Thoracic aorta endothelial cell (primary cell): ENCODE measurements at places on chromosomes 3 and 15. TPM values are rescaled to one million over a fixed set of nuclear protein-coding genes. Genes with fewer than 3 reads are reported as not detected.

Gene PLA2G4E
- not detected in 2 replicates for total RNA-seq

Gene GRAMD1C
- total RNA-seq = 29.9 and 32.2 TPM in 2 replicates

Gene MEX3B
- 7.3 and 10.9 TPM in 2 replicates for total RNA-seq

Gene CRELD1
- total RNA-seq = 14.7 and 15.2 TPM in 2 replicates

Gene SERPINI1
- 0.27 and 1.5 TPM in 2 replicates for total RNA-seq

Gene IGSF11
- 0.07 TPM in 1 of 2 replicates, not detected in the other for total RNA-seq

Gene CSPG4
- total RNA-seq = 0.07 and 0.13 TPM in 2 replicates

Gene EPHA3
- not detected in 2 replicates for total RNA-seq

Gene SLC24A5
- 0.07 TPM in 1 of 2 replicates, not detected in the other for total RNA-seq

Gene CLSTN2
- under 0.01 and 0.07 TPM in 2 replicates for total RNA-seq

Gene NOX5
- 0.07 TPM in 1 of 2 replicates, not detected in the other for total RNA-seq

Gene POPDC2
- total RNA-seq = 0.43 TPM in 1 of 2 replicates, not detected in the other

Gene ERICH6
- not detected in 2 replicates for total RNA-seq

Gene ARHGEF26
- total RNA-seq = 0.36 and 0.80 TPM in 2 replicates
